ENCODE measurements at places on chromosomes 1 and 21.

GRCh38 chr1:58183286-58183685 lies 363.2 kb downstream of the OMA1 start:
- DNase-seq: no peak

DNA sequence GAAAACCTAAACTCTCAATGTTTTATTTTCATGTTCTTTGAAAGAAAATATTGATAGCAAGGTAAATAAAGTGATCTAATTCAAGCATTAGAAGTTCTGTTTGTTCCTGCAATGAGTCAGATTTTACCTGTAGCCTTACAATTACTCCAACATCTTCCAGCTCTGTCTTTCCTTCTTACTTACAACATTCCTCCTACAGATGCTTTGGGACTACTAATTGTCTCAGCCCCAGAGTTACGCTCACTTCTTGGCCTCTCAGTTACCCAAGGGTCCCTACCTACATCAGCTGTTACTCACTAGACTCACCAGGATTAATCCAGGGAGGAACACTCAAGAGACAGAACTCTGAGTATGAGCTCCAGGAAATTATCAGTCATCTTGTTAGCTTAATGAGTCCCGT lies 26.4 kb downstream of the OR14A16 start:
- no peak for DNase-seq

DNA sequence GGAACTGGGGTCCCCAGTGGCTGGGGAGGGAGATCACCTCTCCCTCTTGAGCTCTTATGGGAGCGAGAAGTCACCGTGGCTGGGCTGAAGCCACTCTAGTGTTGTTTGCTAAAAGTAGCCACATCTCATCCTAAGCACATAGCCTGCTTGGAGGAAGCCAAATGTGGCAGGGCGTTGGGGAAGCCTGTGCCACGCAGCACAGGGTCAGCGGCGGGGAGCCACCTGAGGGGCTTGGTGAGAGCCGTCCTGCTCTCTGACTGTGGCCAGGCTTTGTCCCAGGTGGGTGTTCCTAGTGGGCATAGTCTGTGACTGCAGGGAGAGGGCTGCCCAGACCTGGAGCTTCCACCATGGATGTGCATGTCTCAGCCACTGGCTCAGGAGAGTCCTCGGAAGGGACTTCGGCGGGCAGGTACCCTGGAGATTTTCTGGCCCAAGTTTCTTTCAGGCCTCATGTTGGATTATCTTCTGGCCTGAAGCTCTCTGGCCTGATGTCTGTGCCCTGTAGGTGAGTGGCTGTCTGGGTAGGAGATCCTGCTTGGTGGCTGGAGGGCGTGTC lies 38.9 kb downstream of the MORN1 start:
- DNase-seq: no peak

DNA sequence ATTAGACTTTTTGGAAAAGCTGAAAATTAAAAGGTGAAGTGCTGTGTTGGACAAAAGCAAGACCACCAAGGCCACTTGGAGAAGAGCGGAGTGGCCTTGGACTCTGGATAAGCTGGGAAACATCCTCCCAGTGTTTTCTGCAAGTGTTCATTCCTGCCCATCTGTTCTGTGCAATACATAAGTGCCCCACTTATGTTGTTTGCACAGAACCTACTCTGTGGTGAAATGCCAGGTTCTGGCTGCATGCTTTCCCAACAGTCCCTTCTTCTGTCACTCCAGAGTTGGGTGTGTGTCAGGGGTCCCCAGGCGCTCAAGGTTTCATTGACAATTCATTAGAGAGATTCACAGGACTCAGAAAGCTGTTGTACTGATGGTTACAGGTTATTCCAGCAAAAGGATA lies 30.3 kb downstream of the NHLH2 start:
- no peak for DNase-seq

DNA sequence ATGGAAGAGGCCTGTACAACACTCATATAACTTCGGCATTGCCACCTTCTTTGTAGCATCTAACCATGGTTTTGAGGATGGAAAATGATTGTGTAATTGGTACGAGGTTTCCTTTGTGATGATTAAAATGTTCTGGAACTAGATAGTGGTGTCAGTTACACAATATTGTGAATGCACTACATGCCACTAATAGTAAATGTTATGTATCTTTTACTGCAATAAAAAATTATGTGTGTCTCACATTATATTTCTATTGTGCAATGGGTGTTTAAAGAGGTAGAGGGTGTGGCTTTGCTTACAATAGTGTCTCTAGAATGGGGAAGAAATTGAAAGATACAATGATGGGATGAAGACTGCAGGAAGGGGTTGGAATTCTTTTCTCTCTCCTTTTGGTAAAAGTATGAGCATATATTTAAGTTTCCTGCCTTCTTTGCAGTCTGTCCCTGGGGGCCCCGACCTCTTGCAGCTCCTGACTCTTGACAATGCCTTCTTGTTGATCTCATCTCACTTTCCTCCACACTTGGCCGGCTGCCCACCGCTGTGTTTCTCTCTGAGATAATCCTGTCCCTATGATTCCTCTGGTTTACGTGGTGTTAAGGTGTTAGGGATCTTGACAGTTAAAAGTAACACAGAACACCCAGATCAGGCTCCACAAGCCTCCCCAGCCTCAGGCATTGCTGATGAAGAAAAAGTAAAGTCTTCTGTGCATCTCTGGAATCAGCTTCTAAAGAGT lies 39.3 kb downstream of the MTARC1 start:
- DNase-seq: no peak

- DNase-seq: no peak
Observed at GRCh38 chr1:61581251-61581650, 143.7 kb downstream of the TM2D1 start.

GRCh38 chr1:205626216-205626615 lies 5.6 kb downstream of the ELK4 start:
- no peak for DNase-seq

Measured in fibroblast of lung (primary cell).